Erythroblast (primary cell): ENCODE measurements at places on chromosomes 12 and 14.

GRCh38 chr12:26425587-26426260 lies 230.4 kb downstream of the SSPN start:
- DNase-seq: no peak

GRCh38 chr14:89033756-89034155 lies 209.3 kb downstream of the TTC8 start:
- no peak for DNase-seq

GRCh38 chr12:23899434-23899833 lies 50.0 kb downstream of the SOX5 start:
- no peak for DNase-seq

DNA sequence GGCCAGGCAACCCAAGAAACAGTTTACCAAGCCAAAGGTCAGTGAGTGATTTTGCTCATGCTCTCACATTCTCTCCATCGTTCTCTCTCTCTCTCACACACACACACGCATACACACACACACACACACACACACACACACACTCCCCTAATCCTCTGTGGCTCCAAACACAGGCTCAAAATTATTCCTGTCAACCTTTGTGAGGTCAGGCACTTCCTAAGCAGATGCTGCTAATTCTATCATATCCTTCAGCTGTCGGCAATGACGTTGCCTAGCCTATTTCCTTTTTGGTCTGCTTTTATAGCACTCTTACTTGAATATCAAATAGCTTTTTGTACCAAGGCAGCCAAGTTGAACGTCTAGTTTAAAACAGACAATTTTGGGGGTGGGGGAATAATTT lies 98.9 kb upstream of the EGLN3 start:
- DNase-seq: no peak

DNA sequence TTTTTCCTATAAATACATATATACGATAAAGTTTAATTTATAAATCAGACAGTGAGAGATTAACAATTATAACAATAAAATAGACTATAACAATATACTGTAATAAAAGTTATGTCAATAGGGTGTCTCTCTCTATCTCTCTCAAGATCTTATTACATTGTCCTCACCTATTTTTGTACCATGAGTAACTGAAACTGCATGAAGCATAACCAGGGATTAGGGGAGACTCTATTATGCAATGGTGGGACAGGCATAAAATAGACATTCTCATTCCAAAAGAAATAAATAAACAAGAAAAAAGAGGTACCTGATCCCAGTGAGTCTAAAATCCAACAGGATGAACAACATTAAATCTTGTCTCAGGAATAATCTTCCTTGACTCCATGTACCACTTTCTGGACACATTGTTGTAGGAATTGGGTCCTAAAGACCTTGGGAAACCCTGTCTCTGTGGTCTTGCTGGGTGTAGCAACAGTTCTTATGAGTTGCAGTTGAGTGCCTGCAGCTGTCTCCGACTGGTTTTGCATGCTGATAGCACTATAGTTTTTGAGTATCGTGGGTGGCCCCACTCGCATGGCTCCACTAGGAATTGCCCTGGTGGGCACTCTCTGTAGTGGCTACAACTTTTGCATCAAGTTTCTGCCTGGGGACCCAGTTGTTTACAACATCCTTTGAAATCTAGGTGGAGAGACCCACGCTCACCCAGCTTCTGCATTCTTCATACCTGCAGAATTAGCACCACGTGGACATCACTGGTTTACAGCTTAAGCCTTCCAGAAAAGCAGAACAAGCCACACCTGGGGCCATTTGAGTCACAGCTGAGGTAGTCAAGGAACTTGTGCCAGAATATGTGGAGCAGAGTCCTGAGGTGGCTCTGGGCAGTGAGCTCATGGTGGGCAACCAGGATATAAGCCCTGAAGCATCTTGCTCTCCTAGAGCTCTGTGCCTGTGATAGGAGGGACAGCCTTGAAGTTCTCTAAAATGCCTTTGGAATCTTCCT lies 204.7 kb downstream of the KITLG start:
- DNase-seq: no peak

DNA sequence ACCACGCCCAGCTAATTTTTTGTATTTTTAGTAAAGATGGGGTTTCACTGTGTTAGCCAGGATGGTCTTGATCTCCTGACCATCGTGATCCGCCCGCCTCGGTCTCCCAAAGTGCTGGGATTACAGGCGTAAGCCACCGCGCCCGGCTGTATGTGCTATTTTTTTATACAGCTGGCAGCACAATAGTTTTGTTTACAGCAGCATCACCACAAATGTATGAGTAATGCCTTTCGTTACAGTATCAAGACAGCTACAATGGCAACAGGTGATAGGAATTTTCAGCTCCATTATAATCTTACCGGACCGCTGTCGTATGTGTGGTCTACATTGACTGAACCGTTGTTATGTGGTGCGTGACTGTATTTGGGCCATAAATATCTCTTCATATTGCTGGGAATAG lies 11.6 kb upstream of the MDM2 start:
- no peak for DNase-seq

DNA sequence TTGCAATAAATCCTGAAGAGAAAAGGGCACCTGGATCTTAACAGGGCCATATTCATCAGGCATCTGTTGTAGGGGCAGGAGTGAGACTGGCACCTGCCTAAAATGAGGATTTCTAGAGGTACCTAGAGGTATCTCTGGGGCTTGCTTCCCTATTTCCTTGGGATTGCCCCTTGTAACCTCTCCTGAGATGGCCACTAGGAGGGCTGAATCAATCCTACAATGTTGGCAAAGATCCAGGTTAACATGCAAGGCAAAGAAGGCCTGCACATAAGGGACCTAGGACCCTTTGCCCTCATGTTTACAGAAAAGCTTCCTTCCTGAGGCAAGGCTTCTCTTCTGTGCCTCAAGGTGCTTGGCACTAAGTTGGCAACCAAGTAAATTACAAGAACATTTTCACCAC lies 25.8 kb upstream of the CLEC4E start:
- DNase-seq: no peak

- peak; percentile 46 for DNase-seq
These were observed 64.2 kb downstream of the DNAI7 start for GRCh38 chr12:25130741-25131188.

DNA sequence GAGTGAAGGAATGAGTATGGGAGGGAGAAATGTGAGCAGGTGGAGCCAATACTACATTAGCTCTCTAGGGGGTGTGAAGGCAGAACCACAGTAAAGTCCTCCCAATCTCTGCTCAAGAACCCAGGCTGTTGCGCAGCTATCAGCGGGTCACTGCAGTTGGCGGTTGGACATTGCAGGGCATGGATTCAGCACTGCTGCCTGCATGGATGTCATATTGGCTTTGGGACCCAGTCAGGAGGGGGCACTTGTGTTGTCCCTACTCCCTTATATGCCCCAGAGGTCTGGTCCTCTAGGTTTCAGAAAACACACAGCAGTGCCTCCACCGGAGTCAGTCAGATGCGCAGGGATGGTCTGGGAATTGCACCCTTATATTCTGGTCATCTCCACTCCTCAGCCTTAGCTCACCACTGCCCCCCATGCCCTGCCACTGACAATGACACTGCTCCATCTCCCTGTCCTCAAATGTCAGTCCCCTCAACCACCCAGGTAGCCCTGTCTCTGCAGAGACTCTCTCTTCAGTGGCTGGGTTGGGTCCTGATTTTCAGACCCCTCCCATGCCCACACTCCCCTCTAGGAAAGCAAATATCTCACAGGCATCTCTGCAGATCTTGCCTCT lies 9.6 kb downstream of the ZDHHC22 start:
- no peak for DNase-seq

DNA sequence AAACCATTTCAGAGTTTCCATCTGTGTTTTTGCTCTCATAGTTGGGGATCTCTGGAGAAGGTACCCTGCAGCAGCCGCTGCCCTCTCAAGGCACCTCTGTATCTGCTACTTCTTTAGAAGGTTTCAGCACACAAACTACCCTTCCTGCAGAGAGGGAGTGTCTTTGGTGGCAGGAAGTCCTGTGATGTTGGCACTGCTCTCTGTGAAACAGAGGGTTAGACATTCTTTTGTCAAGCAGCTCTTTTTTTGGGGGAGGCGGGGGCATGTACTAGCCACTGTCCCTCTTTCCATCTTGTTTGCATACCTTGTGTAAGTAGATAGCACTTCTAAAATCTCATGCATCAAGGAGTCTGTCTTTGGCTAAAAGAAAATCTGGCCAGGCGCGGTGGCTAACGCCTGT lies 352.6 kb downstream of the BMP4 start:
- DNase-seq: no peak

- DNase-seq: no peak
These were observed 835.8 kb upstream of the FLRT2 start for GRCh38 chr14:84694161-84694560.

DNA sequence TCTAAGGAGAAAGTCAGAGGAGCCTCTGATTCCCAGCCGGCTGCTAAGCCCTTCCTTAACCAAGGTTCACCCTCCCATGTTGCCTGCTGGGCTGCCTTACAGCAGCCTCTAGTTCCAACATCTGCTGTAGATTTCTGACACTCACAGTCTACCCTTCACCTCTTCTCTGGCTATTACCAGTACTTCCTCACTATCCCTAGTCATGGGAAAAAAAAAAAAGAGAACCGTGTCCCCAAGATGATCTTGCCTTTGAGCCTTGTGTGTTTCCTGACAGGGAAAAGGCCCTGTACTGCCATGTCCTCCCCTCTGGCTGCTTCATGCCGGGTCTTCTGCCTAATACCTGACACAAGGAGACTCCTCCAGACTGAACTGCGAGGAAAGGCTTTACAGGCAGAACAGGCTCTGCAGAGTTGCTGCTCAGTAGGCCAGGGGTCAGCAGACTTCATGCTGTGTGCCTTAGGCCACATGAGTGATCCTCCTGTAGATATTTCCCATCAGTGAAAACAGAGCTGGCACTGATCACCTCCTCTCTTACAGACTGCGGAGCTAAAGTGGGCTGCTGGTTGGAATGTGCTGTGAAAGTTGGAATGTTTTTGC lies 46.8 kb downstream of the PRKCH start:
- no peak for DNase-seq

DNA sequence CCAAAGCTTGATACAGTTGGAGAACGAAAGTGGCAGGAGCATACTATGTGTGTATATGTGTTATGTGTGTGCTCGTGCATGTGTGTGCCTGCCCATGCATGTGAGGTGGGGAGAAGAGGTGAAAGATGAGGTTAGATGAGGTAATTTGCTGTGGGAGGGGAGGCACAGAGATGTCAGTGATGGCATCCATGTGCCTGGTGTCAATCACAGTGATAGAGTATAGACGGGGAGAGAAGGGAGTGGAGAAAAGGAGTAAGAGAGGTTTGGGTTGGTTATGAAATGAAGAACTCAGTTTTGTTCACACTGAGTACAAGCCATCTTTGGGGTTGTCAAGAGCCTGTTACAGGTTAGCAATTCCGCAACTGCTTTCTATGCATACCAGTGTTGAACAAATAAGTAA lies 14.6 kb upstream of the NYNRIN start:
- DNase-seq: no peak

- DNase-seq: no peak
These were observed 14.0 kb downstream of the BEGAIN start for GRCh38 chr14:100573002-100573756.

GRCh38 chr12:26011099-26011498 lies 52.6 kb downstream of the RASSF8 start:
- DNase-seq: no peak

GRCh38 chr14:84991021-84991420 lies 538.9 kb upstream of the FLRT2 start:
- no peak for DNase-seq

DNA sequence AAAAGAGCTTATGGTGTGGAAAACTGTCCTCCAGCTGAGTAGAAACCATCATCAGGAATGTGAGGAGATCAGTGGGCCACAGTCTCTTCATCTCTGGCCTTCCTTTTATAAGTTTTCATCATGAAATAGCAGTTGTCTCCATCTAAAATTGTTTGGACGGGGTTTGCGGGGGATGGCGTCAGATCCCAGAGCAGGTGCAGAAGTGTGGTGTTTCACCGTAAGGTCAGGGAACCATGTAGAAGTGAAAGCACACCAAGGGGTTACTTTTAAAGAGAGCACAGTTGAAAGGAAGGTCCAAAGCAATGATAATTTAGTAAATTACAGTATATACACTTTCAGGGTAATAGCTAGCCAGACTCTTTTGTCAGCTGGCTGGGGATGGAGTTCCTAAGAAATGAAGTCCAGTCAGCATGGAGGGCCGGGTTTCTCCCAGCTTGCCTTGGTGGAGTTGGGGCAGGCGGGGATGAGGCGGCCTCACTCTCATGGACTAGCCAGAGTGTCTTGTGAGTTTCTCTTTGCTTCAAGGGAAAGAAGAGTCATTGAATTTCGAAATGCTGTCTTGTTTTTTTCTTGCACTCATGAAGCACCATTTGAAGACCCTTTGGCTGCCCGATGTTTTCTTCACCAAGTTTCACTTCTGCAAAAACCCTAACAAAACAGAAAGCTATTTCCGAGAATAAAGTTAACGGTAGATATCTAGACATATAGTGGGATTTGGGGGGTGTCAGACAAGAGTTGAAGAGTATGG lies 100.6 kb downstream of the ETV6 start:
- DNase-seq: no peak

GRCh38 chr14:96554315-96554910 lies 52.2 kb downstream of the PAPOLA start:
- DNase-seq: no peak

- DNase-seq: no peak
These were observed 15.4 kb upstream of the MIA2 start for GRCh38 chr14:39218171-39218769.

- DNase-seq: no peak
These were observed 24.4 kb upstream of the EID3 start for GRCh38 chr12:104279164-104279563.

DNA sequence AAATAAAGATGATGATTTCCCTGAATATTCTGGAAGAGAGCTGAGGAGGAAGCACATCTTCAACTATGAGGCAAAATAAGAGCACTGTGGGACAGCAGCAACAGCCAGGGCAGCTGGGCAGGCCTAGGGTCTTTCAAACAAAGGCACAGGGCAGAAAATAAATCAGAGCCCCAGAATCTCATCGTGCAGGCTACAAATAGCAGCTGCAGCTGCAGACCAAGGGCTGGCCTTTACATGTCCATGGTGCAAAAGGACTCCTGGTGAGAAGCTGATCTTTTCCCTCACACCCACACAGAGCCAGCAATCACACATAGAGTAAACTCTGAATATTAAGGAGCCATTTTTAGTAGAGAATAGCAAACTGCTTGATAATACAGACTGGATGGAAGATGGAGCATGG lies 13.6 kb upstream of the MYBPC1 start:
- no peak for DNase-seq

GRCh38 chr14:60079723-60080122 lies 12.0 kb upstream of the PCNX4 start:
- DNase-seq: no peak

DNA sequence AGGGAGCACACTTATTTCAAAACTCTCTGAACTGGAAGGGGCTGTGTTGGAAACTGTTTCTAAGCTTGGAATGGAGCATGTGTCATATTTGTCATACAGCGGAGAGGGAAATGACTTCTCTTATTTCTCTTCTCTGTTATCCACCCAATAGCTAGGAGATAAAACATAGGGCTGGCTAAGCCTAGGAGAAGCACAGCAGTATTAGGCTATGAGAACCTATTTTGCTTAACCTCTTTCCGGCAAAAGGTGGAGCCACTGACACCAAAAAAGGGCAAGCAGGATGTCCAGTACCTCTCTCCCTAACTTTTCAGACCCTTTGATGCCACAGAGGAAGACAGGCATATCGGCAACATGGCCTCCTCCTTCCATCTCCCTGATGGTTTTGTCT lies 148.3 kb downstream of the CRADD start:
- DNase-seq: no peak
